ENCODE measurements at places on chromosomes 11 and 22.

DNA sequence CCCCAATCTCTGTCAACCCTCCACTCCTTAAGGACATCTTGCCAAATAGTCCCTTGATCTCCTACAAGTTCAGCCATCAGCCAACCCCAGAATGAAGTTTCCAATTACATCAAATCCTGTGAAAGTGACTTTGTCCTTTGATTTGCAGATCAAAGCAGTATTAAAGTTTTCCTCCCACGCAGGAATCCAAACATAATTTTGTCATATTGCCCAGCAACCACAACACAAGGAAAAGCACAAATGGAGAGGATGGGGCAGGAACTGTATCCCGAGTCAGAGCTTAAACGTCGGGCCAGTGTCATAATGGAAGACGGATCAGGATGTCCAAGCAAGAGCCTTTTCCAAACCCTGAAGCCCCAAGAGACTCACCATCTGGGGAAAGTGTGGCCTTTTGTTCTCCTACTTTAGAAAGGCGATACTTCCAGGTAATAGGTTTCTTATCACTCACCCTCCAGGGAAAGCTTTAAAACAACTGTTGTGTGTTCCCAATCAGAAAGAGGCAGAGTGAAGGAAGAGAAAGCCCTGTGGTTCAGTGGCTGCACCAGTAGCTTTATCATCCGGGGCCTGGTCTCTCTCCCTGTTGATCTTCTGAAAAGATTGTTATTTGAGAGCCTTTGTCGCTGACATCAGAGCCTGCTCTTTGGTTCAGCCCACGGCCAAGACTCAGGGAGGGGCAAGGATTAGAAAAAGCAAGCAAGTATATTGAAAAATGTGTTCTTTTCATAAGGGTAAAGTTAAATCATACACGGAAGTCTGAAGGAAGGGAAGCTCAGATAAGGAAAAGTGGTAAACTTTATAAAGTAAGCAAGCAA is 41.7 kb downstream of the EXPH5 start:
- no peak overlapping the region for H3K4me3 ChIP-seq
- no peak for DNase-seq
- no peak overlapping the region for H3K27ac ChIP-seq
- H3K36me3 ChIP-seq, result no peaks in the 10 kb centered on the region
- no peaks in the 10 kb centered on the region for H3K27me3 ChIP-seq
- no peaks in the 10 kb centered on the region for H3K4me1 ChIP-seq

DNA sequence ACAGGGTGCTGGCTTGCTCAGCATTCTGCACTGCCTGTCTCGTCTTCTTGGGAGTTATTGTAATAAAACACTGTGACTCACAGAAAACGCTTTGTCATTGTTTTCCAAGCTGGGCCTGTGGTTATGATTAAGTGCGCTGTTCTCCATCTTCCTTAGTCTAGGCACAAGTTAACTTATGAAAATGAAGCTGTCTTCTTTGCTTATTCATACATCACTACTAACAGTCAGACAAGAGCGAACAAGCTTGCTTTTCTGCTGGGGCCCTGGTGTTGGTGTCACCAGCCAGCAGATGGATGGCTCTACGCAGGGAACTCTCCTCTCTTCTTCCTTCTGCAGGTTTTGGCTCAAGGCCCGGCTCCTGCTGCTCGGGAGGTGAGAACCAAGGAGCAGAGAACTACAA is 380.1 kb upstream of the SYN3 start:
- DNase-seq, result no peak
- H3K36me3 ChIP-seq, result no peaks in the 10 kb centered on the region
- no peaks in the 10 kb centered on the region for H3K27me3 ChIP-seq
- H3K27ac ChIP-seq, result no peak overlapping the region
- H3K4me1 ChIP-seq, result no peaks in the 10 kb centered on the region

GRCh38 chr11:40032331-40032730 is 1427.1 kb downstream of the LRRC4C start:
- no peak overlapping the region for H3K4me3 ChIP-seq
- no peaks in the 10 kb centered on the region for H3K4me1 ChIP-seq
- DNase-seq, result no peak
- no peak overlapping the region for H3K27ac ChIP-seq
- H3K36me3 ChIP-seq, result no peaks in the 10 kb centered on the region

DNA sequence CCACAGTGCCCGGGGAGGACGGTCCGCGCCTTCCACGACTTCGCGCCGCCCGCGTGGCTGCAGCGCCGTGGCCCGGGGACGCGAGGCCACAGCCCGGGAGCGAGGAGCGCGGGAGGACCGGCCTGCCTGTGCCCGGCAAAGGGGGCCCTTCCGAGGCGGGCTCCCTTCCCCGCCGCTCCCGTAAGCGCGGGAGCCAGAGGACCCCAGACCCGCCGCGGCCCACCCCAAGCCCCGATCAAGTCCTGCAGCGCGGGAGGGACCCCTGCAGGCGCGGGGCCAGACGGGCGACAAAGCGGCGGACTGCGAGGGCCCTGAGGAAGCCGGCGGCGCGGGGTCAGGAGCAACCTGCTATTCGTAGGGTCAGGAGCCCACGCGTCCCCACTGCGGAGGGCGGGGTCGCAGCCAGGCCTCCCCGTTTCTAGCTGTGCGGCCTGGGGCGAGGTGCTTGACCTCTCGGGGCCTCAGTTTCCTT is 110.3 kb downstream of the WNT7B start:
- H3K4me1 ChIP-seq, result peaks cover 8% of the 10 kb centered on the region
- no peak for DNase-seq
- no peak overlapping the region for H3K4me3 ChIP-seq
- H3K27me3 ChIP-seq, result peaks cover 15% of the 10 kb centered on the region

- peaks cover 62% of the 10 kb centered on the region for H3K4me1 ChIP-seq
- H3K27ac ChIP-seq, result peak overlapping the region; percentile 90
- H3K27me3 ChIP-seq, result no peaks in the 10 kb centered on the region
- H3K36me3 ChIP-seq, result peaks cover 38% of the 10 kb centered on the region
These were observed 3.9 kb downstream of the CD3D start for GRCh38 chr11:118338637-118339061.

GRCh38 chr11:107777110-107777509 is 65.3 kb upstream of the SLN start:
- H3K4me1 ChIP-seq, result no peaks in the 10 kb centered on the region
- H3K27me3 ChIP-seq, result no peaks in the 10 kb centered on the region
- H3K27ac ChIP-seq, result no peak overlapping the region
- no peak for DNase-seq
- no peak overlapping the region for H3K4me3 ChIP-seq
- H3K36me3 ChIP-seq, result no peaks in the 10 kb centered on the region

DNA sequence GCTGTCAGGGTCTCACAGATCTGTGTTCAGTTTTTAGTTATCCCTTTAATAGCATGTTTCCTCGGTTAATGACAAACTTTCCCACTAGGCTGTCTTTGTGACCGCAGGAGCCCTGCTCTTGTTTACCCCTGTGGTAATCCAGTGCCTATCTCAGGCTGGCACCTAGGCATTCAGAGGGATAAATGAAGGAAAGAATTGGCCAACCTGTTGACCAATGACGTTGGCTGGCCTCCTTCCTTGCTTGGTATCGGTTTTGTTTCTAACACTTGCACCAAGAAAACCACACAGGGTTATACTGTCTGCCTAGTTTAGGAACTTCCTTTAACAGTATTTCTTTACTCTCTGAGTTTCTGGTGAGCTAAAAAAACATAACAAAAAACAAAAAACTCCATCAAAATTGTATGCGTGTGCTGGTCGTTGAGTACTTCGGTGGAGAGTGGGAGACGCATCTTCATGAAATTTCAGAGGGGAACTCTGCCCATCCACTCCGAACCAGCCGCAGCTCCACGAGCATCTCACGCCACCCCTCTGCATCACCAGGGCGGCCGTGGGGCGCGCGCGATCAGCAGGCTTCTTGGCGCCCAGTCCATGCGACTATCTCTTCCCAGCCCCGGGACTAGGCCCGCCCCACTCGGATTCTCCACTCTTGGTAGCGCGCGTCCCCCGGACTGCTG is 563 bp upstream of the ENDOD1 start:
- H3K4me3 ChIP-seq, result peak overlapping the region; percentile 78
- DNase-seq, result no peak
- H3K27ac ChIP-seq, result peak overlapping the region; percentile 77
- H3K4me1 ChIP-seq, result peaks cover 34% of the 10 kb centered on the region
- no peaks in the 10 kb centered on the region for H3K27me3 ChIP-seq
- H3K36me3 ChIP-seq, result no peaks in the 10 kb centered on the region

DNA sequence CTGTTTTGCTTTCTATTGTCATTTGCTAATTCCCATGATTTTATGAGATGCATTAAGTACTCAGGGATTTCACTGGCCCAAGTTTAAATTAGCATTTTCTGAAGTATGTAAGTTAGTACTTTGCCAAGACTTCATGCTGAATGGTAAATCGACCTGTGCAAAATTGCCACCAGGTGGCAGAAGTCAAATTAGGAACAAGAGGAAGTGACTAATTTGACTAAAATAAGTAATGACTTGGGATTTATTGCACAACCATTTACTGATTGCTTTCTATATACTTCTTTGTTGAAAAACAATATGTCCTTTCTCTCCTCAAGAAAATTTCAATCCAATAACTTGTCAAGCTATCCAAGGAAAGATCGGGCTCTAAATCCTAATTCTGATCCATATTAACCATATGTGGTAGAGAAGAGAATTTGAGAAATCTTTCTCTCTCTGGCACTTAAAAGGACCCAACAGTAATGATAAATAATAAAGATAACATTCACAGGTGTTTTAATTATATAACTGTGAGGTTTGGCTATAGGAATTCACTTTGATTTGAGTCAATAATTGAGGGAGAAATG is 253.7 kb upstream of the CHORDC1 start:
- no peaks in the 10 kb centered on the region for H3K4me1 ChIP-seq
- no peaks in the 10 kb centered on the region for H3K36me3 ChIP-seq
- H3K4me3 ChIP-seq, result no peak overlapping the region
- DNase-seq, result no peak
- H3K27me3 ChIP-seq, result no peaks in the 10 kb centered on the region
